ENCODE measurements at places on chromosomes 6 and 20.

DNA sequence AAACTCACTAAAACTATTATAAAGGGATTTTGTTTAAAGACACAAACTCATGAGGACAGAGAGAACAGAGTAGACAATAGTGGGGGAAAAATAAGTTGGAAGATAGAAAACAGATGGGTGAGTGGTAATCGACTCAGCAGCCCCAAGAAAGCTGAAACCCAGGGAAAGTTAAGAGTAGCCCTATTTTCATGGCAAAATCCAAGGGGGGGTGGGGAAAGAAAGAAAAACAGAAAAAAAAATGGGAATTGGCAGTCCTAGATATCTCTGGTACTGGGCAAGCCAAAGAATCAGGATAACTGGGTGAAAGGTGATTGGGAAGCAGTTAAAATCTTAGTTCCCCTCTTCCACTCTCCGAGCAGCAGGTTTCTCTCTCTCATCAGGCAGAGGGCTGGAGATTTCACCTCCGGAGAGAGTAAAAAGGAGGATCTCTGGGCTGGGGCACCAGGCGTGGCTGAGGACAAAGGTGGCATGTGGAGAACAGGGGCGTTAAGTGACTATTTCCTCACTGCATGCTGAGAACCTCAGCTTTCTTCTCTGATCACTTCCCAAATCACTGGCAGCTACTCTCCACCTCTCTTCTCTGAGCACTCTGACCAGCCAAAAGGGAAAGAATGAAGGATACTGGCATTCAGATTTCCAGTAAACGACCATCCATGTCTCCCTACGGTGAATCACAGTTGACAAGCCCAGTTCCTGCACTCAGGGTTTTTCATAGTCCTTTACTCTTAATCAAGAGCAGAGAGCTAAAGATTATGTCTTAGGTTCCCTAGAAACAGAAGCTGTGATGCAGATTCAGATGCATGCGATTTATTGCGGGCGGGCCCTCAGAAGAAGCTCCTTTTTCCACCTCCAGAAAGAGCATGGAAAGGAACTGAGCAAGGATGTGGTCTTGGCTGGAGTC, 7.3 kb upstream of the RNF24 start:
- no peak for DNase-seq

GRCh38 chr6:149513915-149514314, 29.1 kb upstream of the ZC3H12D start:
- DNase-seq, result no peak

GRCh38 chr6:16343593-16343992, 105.2 kb downstream of the GMPR start:
- DNase-seq, result no peak

- DNase-seq, result no peak
Observed at GRCh38 chr20:58467572-58468527, 47.3 kb downstream of the APCDD1L start.

DNA sequence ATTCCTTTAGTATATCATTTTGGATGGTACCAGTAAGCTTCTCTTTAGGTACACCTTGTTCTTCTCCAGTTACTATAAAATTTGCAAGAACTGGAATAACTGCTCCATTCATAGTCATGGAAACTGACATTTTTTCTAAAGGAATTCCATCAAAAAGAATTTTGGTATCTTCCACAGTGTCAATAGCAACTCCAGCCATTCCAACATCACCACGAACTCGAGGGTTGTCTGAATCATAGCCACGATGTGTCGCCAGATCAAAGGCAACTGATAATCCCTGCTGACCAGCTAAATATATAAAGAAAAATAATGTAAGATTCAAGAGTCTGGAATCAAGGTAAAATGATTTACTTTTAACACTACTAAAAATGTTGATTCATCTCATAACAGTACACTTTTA, 5.3 kb downstream of the MMUT start:
- no peak for DNase-seq

DNA sequence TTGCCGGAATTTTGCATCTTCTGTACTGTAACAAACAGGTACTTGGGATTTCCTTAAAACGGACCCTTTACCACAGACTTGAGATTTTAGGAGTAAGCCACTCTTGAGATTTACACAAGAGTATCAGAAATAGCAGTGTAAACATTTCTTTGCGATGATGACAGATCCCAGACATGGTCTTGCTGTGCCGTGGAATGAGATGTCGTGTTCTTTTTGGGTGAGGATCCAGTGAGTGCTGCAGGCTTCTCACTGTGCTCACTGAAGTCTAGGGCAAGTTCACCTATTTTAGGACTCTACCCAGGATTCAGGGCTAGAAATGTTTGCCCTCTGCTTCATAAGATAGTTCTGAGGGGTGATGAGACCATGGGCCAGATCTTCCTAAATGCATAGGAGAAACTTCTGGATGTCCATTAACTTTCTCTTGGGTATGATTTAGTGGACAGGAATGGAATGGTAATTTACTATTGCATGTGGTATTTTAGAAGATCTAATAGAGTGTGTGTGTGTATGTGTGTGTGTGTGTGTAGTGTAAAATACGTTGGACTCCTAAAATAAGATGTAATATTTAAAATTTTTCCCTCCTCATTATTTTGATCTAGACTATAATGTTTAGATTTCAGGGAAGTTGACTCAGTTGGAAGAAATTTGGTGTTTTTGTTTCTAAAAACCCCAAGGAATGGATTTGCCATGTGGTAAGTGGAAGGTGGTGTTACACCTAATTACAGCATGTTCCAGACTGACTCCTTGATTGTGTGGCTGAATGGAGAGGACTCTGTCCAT, 8.5 kb downstream of the LRRC1 start:
- DNase-seq, result no peak

- DNase-seq, result no peak
Observed at GRCh38 chr20:34511891-34512265, 4.3 kb upstream of the DYNLRB1 start.

DNA sequence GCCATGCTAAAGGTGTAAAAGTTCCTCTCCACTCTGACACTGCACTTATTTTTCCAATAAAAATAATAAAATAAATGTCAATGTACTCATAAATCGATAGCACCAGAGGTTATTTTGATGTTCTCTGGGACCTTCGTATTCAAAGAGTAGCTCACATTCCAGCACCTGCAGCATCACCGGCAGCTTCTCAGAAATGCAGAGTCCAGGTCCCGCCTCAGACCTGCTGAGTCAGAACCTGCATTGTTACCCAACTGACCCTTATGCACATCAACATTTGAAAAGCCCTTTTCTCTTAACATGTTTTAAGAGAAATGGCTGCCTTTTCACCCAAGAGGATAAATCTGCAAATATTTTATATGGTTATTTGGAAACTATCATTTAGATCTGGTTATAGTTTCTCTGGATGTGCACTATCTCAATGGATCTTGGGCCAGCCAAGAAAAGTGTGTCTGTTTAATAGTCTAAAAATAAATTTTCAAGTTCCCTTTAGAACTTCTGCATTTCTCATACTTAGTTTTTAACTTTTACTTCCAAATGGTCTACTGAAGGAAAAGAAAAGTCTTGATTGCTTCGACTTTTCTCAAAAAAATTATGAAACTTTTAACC, 216.2 kb upstream of the PRDM1 start:
- DNase-seq, result no peak

- no peak for DNase-seq
Observed at GRCh38 chr20:62771396-62772102, 24.7 kb upstream of the MRGBP start.

- DNase-seq, result no peak
Observed at GRCh38 chr6:15618685-15619084, 44.1 kb downstream of the DTNBP1 start.

DNA sequence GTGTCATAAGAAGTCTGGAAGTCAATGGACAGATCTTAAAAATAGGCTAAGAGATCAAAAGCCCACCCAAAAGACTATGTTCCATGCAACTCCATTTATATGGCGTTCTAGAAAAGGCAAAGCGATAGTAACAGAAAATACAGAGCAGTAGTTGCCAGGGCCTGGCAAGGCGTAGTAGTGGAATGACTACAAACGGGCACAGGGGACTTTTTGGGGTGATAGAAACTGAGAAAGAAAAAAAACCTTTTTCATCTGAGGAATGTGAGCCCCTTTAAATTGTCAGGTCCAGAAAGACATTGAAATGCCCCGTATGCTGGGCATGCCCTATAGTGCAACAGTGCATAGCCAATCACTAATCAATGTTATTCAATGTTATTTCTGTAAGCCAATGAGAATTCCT, 47.2 kb upstream of the FAM50B start:
- no peak for DNase-seq

GRCh38 chr20:6882561-6883291, 115.2 kb downstream of the BMP2 start:
- DNase-seq, result peak; percentile 93

DNA sequence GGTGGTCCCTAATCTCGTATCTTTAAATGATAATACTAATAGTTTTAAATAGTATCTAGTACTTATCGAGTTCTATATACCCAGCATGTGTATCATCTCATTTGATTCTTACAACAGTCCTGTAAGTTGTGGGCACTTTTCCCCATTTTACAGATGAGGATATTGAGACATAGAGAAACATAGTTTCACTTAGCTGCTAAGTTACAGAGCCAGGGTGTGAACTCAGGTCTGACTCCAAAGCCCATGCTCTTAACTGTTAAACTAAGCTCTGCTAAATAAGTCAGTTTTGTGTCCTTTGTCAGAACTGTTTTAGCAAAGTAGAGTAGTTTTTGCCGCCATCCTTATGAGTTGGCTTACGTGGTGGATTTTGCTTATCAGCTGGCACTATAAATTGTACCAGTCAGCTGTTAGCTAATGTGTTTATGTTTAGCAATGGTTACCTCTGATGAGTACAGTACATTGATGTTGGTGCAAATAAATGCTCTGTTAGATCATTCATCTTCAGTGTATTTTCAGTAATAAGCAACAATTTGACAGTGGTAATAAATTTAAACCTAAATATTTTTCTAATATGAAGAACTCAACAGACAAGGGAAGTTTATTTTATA, 12.1 kb downstream of the OGFRL1 start:
- no peak for DNase-seq

- no peak for DNase-seq
Observed at GRCh38 chr6:31811645-31812044, 3.4 kb downstream of the HSPA1L start.
